ENCODE measurements at places on chromosomes 1 and 21.

GRCh38 chr1:30286988-30287839, 436.2 kb downstream of the MATN1 start:
- no peak for DNase-seq

DNA sequence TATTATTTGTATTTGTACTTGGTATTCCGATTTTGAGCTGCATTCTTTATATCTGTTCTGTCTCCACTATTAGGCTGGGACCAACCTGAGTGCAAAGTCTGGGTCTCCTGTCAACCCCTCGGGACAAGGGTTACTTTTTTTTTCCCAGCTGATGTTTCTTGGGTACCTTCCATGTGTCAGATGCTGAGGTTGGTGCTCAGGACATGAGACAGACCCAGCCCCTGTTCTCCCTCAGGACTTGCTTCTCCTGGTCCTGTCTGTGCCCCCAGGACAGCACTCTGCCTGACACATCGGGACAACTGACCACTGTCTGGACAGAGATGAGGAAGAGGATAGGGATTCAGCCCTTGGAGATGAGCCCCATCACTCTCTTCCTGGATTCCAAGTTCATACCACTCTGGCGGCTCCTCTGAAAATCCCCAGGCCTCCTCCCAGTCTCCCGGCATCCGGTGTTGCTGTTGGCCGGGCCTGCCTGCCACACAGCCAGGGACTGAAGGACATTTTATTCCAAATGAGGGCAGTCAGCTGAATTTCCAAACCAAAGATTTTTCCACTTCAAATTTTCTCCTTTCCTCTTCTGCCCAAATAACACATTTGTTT, 55.6 kb upstream of the FMOD start:
- DNase-seq: no peak

DNA sequence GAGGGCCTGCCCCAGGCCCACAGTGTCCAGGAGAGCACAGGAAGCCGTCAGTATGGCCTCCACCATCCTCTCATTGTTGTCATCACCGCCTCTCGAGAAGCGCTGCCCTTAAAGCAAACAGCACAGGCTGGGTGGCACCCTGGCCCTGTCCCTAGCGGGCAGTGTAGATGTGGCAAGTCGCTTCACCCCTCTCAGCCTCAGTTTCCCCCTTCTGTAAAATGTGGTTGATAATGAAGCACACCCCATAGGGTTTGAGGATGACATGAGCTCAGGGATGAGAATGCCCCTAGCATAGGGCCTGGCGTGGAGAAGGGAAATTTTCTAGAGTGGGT, 13.4 kb downstream of the PLA2G2F start:
- DNase-seq: no peak

GRCh38 chr1:112826217-112826944, 111.2 kb upstream of the PPM1J start:
- no peak for DNase-seq

DNA sequence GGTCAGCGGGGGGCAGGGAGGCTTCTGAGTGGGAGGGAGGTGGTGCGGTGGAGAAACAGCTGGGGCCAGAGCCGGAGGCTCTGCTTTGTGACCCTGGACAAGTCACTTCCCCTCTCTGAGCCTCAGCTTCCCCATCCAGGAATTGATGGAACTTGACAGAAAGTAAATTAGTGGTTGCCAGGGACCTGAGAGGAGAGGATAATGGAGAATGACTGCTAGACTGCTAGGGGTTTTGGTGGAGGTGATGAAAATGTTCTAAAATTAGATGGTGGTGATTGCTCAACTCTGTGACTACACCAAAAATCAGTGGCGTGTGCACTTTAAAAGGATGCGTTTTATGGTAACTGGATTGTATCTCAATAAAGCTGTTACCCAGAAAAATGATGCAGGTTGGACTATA, 100.9 kb downstream of the ARHGEF10L start:
- DNase-seq: no peak

- no peak for DNase-seq
Measured at GRCh38 chr1:160261556-160261892, 825 bp downstream of the DCAF8 start.

- no peak for DNase-seq
Measured at GRCh38 chr21:27526451-27526850, 559.6 kb upstream of the ADAMTS5 start.

GRCh38 chr21:36713746-36714145, 14.8 kb downstream of the SIM2 start:
- DNase-seq: no peak

DNA sequence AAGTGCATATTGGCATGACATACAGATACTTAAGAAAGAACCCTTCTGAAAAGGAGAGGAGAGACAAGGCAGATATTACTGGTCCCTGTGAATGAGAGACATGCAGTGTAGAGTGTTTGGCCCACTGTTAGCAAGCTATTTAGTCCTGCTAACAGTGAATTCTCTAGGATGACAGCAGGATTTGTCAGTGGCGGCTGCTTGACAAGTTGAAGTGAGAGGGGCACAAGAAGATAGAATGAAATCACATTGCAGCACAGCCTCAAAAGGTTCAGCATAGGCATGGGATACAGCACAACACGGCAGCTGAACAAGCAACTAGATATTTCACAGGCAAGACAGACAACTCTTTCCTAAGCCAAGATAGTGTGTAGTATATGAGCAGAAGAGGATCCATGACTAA, 407.9 kb downstream of the PLA2G4A start:
- no peak for DNase-seq

DNA sequence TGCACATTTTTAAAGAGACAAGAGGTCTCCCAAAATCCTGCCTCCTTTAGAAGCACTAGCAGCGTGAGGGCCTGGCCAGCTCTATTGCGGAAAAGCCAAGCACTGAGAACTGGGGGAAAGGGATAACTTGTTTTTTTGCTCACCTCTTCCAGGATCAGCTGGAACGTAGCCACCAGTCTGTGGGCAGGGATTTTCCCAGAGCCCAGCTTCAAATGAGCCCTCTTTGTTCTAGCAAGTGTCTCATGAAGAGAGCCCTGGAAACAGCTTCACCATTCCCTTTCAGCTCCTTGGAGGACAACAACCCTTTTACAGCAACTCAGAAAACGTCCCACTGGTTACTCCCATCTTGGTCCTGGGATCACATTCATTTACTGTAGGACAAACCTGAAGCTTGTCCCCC, 195.4 kb downstream of the LMX1A start:
- DNase-seq: no peak

Data from NCI-H1105 (cell line).